Thyroid gland (tissue), 4 donors: ENCODE measurements at places on chromosomes 7 and 10. TPM values are rescaled to one million over a fixed set of nuclear protein-coding genes. Genes with fewer than 3 reads are reported as not detected.

- no peaks in the 10 kb centered on the region for H3K36me3 ChIP-seq
- DNase-seq: no peak
- no peak overlapping the region for H3K27ac ChIP-seq
- H3K27me3 ChIP-seq: no peaks in the 10 kb centered on the region
- H3K4me3 ChIP-seq: no peak overlapping the region
- no peaks in the 10 kb centered on the region for H3K4me1 ChIP-seq
These were observed 91.4 kb upstream of the PHYHIPL start for GRCh38 chr10:59085054-59085453.

DNA sequence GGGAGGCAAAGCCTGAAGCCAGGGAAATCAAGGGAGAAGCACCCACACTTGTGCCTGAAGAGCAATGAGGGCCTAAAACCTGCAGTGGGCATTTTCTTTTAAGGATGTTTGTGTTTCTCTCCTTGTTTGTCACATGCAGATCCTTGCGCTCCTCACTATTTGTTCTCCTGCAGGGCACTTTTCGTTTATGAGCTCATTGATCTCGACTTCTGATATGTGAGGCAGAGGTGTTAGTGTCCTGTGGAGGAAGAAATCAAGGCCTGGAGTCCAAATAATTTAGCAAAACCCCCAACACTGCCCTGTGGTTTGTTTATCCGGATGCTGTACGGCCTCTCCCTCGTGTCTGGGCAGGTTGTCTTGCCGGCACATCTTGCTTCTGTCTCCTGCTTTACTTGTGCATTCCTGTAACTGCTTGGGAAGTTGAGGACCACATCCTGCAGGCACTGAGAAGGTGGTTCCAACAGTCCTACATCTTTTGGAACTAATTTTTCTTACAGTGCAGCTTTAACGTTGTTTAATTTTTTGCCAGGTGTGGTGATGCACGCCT is 13.7 kb downstream of the UBE3C start:
- H3K27ac ChIP-seq: no peak overlapping the region
- H3K4me3 ChIP-seq: no peak overlapping the region
- no peaks in the 10 kb centered on the region for H3K4me1 ChIP-seq
- H3K27me3 ChIP-seq: no peaks in the 10 kb centered on the region
- no peaks in the 10 kb centered on the region for H3K36me3 ChIP-seq

DNA sequence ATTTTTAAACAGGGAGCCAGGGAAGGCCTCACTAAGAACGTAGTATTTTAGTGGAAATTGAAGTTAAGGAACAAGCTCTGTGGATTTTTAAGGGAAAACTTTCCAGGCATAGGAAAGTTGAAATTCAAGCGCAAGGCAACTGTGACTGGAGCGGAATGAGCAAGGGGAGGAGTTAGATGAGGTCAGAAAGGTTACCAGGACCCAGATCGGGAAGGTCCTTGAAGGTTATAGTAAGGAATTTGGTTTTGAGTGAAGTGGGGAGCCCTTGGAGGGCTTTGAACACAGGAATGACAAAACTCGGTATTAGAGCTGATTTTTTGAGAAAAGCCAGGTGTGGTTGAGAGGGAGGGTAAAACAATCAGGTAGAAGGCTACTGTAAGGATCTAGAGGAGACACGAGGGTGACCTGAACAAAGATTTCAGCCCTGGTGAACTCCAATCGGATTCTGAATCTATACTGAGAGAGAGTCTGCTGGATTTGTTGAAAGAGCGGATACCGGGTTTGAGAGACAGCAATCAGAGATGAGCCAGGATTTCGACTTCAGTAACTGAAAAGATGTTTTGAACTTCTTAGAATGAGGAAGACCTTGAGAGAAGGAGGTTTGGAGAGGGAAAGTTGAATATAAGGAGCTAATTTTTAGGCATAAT is 1013.9 kb downstream of the NRG3 start:
- DNase-seq: no peak
- H3K27me3 ChIP-seq: no peaks in the 10 kb centered on the region
- H3K36me3 ChIP-seq: no peaks in the 10 kb centered on the region
- no peak overlapping the region for H3K27ac ChIP-seq

DNA sequence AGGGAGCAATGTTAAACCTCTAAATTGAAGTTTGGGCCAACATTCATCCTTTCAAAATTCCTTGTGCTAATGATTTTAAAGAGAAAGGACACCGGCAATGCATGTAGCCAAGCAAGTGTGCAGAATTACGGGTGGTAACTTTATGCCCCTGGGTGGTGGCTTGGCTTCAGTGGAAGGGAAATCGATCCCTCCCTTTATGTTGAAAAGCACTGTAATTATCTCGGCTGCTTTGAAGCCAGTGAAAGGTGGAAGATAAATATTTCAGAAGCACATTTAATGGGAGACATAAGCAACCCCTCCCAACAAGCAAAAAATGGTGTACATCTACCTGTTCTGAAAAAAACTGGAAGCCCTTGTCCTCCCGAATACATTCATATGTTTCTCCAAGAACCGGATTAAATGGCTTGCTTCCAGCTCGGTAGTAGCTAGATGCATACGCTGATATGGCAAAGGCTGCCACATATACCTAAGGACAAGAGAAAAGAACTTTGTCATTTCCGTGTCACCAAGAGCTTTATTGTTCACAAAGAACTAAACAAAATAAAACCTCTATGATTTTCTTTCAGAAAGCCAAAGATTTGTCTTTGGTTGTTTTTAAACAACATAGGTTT is 73.3 kb upstream of the GSDME start:
- no peak for DNase-seq
- H3K4me3 ChIP-seq: no peak overlapping the region
- H3K4me1 ChIP-seq: no peaks in the 10 kb centered on the region
- no peaks in the 10 kb centered on the region for H3K27me3 ChIP-seq
- H3K27ac ChIP-seq: no peak overlapping the region
- no peaks in the 10 kb centered on the region for H3K36me3 ChIP-seq

- DNase-seq: no peak
- no peaks in the 10 kb centered on the region for H3K4me1 ChIP-seq
- H3K36me3 ChIP-seq: no peaks in the 10 kb centered on the region
- no peak overlapping the region for H3K4me3 ChIP-seq
- no peaks in the 10 kb centered on the region for H3K27me3 ChIP-seq
These were observed 62.8 kb upstream of the EBF3 start for GRCh38 chr10:130026670-130027456.

- DNase-seq: peak; percentile 53
- H3K27ac ChIP-seq: no peak overlapping the region
- H3K4me1 ChIP-seq: peaks cover 23% of the 10 kb centered on the region
- no peak overlapping the region for H3K4me3 ChIP-seq
These were observed 30.1 kb upstream of the TM9SF3 start for GRCh38 chr10:96616961-96617360.

DNA sequence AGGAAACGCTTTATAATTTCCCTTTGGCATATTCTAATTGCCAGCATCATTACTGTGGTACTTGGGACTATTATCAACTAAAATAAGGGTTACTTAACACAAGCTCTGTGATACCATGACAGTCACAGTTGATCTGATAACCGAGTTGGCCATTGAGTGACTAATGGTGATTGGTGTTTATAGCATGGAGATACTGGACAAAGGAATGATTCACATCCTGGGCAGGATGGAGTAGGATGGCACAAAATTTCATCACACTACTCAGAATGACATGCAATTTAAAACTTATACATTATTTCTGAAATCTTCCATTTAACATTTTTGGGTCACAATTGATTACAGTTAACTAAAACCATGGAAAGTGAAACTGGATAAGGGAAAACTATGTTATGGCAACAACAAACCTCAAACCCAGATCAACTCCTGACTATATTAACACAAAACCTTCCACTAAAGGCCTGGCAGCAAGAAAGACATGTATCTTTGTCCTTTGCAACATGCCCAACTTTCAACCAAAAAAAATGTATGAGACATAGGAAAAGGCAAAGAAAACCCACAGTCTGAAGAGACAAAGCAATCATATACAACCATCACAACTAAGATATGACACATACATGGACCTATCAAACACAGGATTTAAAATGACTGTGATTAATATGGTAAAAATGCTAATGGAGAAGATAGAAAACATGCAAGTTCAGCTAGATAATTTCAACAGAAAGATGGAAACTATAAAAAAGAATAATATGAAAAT is 208.5 kb upstream of the NRP1 start:
- no peaks in the 10 kb centered on the region for H3K4me1 ChIP-seq
- DNase-seq: no peak
- H3K36me3 ChIP-seq: no peaks in the 10 kb centered on the region
- H3K27me3 ChIP-seq: no peaks in the 10 kb centered on the region
- no peak overlapping the region for H3K27ac ChIP-seq

- no peak for DNase-seq
- H3K4me3 ChIP-seq: no peak overlapping the region
- H3K4me1 ChIP-seq: peaks cover 26% of the 10 kb centered on the region
These were observed 6.0 kb upstream of the MNX1 start for GRCh38 chr7:157016352-157017041.

DNA sequence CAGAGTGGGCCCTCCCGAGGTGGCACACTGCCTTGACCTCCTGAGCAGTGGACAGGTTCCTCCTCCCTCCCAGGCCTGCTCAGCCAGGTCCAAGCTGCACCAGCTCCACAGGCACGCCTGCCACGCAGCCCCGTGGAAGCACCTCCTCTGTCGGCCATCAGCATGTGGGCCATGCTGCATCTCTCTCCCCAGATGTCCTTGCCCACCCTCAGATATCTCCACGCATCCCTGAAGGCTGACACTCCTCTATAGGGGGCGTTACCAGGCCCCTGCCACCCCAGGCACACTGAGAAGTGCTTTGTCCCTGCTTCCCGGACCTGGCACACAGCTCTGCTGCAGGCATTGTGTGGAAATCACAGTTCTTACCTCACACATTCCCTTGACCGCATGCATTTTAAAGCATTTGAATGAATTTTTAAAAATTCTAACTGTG is 598.5 kb downstream of the SDK1 start:
- H3K27me3 ChIP-seq: no peaks in the 10 kb centered on the region
- H3K4me1 ChIP-seq: no peaks in the 10 kb centered on the region
- H3K4me3 ChIP-seq: no peak overlapping the region
- DNase-seq: no peak
- H3K27ac ChIP-seq: no peak overlapping the region
- H3K36me3 ChIP-seq: no peaks in the 10 kb centered on the region

- no peaks in the 10 kb centered on the region for H3K27me3 ChIP-seq
- peaks cover 5% of the 10 kb centered on the region for H3K4me1 ChIP-seq
- DNase-seq: no peak
- no peaks in the 10 kb centered on the region for H3K36me3 ChIP-seq
These were observed 21.9 kb downstream of the UNC5B start for GRCh38 chr10:71234004-71234894.

DNA sequence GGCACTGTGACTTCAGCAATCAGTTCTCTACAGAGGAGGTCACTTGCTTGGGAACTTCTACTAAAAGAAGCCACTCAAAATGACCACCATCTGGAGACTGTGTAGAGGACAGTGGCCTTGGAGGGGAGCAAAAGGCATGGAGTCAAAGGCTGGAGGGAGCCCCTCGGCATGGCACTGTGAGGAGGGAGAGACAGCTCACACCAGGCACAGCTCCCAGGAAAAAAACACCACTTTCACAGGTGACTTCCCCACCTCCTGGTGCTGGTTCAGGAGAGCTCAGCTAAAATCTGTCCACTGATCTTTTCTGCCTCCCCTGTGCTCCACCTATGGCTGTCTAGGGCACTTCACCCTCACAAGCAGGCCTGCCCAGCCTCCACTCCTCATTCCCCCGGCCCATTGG is 649.4 kb upstream of the MGMT start:
- no peaks in the 10 kb centered on the region for H3K4me1 ChIP-seq
- no peaks in the 10 kb centered on the region for H3K27me3 ChIP-seq
- no peaks in the 10 kb centered on the region for H3K36me3 ChIP-seq

DNA sequence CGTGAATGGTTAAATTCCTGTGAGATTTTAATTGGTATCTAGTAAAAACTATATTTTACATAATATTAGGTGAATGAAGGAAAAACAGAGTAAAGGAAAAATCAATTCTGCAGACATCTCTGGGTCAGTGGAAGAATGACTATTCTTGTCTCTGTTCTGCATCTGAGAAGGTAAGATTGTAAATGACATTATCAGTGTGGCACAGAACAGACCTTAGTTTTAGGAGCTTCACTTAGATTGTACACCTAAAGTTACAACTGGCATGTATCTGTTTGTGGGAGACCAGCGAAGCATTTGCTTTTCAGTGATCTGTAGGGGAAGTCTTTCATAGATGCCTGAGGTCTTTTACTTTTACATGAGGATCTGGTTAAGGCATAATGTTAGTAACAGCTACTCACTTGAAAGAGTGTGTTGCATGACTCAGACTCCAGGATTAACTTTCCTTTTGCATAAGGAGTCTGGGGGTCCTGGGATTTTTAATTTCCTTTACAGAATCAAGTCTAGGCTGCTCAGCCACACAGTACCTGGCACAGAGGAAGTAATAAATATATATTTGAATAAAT is 56.2 kb downstream of the JMJD1C start:
- no peaks in the 10 kb centered on the region for H3K36me3 ChIP-seq
- no peak overlapping the region for H3K27ac ChIP-seq
- H3K4me1 ChIP-seq: peaks cover under 1% of the 10 kb centered on the region
- no peak overlapping the region for H3K4me3 ChIP-seq
- DNase-seq: no peak

GRCh38 chr10:112231602-112232400 is 48.2 kb upstream of the GPAM start:
- DNase-seq: no peak
- H3K4me1 ChIP-seq: peaks cover 19% of the 10 kb centered on the region
- no peak overlapping the region for H3K27ac ChIP-seq
- H3K36me3 ChIP-seq: no peaks in the 10 kb centered on the region
- H3K4me3 ChIP-seq: no peak overlapping the region

KAZALD1 gene
- total RNA-seq: 9.9 TPM

PAX4 gene
- total RNA-seq: not detected
